ENCODE measurements at places on chromosomes 12 and 14.
A peak's percentile ranks its signal among the peaks of the same experiment; 100 is the strongest.

- DNase-seq = no peak
Observed at GRCh38 chr12:97630875-97631274, 168.3 kb downstream of the RMST start.

DNA sequence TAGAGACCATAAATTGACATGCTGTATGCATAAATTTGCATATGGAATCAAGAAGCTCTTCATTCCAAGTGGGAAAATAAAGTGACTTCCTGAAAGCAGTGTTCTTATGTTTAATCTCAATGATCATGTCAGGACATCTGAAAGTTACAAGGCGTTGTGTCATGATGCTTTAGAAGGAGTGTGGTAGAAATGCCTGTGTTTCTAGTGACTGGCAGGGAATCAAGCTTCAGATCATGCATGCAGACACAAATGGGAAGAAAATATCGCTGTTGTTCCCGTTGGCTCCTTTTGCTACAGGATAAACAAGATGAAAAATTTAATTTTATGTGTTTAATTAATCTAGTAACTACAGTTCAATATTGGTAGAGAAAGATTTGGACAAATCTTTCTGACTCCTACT, 298.1 kb upstream of the SYT1 start:
- DNase-seq = no peak

GRCh38 chr12:77115471-77115870, 50.1 kb upstream of the E2F7 start:
- no peak for DNase-seq

DNA sequence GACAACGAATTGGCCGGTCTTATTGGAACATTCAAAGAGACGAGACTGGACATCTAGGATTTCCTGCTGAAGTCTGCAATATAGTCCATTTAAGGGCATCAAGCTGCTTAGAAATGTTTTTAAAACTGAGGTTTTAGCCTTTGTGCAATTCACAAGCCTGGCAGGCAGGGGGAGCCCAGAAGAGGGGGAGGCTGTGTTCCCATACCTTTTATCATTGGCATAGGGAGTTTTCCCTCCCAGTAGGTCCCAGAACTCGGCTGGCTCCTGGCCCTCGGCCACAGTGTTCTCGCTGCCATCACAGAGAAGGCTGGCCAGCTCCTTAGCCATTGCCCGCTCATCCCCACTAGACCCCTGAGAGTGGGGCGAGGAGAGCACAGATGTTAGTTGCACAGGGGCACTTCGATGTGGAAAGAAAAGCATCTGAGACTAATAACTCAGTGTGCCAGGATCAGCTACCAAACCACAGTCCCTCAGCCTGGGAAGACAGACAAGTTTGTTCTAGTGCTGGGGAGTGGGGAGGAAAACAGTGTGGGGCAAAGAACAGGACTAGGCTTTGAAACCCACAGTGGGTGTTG, 15.1 kb downstream of the AVIL start:
- DNase-seq = peak; percentile 16

- no peak for DNase-seq
Observed at GRCh38 chr14:105051182-105052109, 13.8 kb downstream of the GPR132 start.

DNA sequence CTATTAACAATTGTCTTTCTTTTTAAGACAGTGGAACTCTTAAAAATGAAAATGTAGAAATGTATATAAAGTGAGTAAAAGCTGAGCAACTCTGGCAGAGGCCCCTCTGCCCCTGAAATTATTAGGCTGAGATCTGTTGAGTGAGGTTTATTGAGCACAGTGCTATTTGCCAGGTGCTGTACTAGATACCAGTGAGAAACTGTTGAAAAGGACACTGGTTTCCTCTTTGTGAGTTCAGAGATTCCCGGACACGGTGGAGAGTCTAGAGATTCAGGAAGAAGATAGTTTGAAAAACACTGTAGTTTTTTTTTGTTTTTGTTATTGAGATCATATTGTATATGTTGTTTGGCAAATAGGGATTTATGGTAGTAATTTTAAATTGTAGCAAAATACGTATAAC, 11.2 kb downstream of the ACVR1B start:
- no peak for DNase-seq

DNA sequence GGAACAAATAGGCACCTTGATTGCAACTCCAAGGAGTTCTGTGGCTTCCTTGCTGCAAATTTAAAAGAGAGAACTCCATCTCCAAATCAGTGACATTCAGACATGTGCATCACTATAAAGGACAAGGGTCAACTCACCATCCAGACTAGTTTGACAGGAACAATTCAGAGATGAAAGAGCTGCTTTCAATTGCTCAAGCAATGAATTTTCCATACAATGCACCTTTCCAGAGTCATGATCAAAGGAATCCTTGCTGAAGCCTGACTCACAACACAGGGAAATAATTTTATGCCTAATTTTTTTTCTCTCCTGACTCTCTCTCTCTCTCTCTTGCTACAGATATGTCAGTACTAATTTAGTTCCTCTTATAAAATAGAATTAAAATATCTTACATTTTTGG, 380.5 kb upstream of the GARIN6 start:
- no peak for DNase-seq

GRCh38 chr12:79933532-79934264, 1.2 kb downstream of the PPP1R12A start:
- DNase-seq = no peak

DNA sequence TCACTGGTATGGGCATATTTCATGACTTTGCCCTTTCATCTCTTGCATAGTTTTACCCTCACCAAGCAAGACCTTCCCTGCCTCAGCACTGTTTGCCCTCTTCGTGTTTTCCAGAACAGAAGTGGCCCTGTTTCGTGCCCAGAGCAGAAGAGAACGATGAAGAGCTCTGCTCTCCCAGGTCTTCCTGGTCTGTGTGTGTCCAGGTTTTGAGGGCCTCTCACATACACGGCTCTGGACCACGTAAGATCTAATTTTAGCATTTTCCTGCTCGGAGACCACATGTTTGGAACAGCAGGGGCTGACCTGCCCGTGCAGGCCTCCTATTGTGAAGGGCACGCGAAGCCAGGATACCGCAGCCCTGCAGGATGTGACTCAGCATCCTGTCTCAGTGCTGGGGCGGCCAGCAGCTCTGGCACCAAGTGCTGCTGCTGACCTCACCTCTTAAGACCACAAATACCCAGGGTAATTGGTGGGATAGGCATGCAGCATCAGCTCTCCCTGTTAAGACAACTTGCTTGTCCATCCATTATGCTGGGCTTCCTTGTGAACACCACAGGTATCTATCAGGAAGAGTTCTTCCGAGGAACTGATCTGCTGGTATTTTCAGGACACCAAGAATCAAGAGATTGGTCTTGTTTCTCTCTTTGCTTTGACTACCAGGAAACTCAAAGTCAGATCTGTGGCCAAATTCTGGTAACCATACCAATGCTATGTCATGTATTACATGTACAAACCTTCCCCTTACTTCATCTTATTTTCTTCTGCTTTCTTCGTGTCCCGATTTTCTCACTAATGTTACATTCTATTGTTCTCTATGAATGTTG, 19.0 kb downstream of the SSH1 start:
- peak; percentile 30 for DNase-seq

DNA sequence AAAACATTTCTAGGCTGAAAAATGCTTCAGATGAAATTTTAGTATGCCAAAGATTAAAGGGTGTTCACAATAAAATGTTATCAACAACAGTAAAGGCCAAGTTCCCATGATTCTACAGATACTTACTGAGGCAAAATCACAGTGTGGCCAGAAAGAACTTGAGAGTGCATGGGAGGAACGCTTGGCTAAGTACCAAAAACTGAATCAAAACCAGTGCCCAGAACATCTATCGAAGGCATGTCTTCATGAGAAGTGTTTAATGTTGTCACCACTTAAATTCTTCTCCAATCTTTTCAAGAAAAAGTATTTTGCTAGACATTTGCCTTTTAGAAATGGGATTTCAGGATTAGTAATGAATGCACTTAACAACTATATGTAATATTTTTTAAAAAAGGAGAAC, 41.5 kb downstream of the KIF21A start:
- DNase-seq = no peak

GRCh38 chr14:85002846-85003245, 527.1 kb upstream of the FLRT2 start:
- no peak for DNase-seq

DNA sequence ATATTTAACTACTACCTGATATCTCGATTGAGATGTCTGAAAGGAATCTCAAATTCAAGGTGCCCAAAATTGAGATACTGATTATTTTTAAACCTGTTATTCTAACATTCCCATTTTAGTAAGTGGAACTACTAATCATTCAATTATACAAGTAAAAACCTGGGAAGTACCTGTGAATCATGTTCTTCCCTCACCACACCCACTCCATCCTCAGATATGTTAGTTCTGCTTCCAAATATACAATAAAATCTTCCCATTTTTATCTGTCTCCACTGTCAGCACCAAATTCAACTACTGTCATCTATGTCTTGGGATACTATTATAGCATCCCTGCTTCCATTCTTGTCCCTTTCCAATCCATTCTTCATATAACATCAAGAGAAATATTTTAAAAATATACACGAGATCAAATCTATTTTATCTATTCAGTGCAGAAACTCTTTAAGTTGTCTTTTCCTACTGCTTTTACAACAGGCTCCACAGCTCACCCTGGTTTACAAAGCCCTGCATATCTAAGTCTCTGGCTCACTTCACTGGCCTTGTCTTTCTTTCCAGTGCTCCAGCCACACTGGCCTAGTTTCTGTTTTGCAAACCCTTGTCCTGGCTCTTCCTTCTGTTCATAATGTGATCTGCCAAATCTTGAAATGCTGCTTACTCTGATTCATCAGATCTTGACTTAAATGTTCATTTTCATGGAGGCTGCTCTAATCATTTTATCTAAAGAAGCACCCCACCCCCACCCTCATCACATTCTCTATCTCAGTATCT, 122.3 kb downstream of the PTPRR start:
- no peak for DNase-seq

- DNase-seq = peak; percentile 73
Observed at GRCh38 chr12:52191841-52192791, at the start of gene KRT80. TSS of gene KRT80 (minus strand) at chr12:52192014. CDS start at chr12:52191902, 112 bp downstream.

DNA sequence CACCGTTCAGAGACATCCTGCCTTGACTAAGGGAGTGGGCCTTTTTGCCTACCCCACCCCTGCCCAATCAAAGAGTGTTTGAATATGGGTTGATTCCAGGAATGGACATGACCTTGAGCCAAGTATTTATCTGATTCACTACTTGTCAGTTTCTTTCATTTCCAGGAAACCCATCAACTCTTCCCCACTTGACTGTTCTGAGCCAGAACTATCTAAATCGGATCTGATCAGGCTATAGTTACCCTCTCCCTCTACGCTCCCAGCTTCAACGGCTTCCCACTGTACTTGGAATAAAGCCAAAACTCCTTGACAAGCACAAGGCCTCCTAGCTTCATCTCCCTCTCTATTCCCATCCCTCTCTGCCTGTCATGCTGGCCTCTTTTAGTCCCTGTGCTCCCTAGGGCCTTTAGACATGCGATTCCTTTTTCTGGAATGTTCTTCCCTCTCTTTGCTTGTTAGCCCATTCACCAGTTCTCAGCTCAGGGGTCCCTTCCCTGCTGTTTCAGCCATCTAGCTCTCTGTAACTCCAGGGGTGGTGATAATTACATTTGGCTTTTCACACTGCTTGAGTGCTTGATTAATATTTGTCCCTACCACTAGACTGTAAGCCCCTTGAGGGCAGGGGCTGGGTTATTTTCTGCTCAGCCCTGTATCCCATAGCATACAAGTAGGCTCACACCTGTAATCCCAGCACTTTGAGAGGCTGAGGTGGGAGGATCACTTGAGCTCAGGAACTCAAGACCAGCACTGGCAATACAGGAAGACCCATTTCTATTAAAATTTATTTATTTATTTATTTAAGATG, 5.5 kb upstream of the ITPK1 start:
- DNase-seq = no peak

DNA sequence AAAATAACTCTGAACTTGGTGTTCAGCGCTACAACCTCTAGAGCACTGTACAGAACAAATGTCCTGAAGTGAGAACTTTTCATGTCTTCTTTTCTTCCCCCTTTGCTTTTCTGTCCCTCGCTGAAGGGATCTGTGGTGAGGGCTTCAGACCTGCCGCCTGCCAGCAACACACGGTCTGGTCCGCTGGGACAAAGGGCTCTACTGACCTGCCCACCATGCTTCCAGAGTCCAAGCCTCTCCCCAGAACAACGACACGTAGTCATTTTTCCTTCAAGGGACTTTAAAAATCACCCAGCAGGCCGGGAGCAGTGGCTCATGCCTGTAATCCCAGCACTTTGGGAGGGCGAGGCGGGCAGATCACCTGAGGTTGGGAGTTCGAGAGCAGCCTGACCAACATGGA, 140.4 kb downstream of the EFCAB11 start:
- no peak for DNase-seq

GRCh38 chr12:66320996-66321395, 18.7 kb downstream of the HELB start:
- no peak for DNase-seq

DNA sequence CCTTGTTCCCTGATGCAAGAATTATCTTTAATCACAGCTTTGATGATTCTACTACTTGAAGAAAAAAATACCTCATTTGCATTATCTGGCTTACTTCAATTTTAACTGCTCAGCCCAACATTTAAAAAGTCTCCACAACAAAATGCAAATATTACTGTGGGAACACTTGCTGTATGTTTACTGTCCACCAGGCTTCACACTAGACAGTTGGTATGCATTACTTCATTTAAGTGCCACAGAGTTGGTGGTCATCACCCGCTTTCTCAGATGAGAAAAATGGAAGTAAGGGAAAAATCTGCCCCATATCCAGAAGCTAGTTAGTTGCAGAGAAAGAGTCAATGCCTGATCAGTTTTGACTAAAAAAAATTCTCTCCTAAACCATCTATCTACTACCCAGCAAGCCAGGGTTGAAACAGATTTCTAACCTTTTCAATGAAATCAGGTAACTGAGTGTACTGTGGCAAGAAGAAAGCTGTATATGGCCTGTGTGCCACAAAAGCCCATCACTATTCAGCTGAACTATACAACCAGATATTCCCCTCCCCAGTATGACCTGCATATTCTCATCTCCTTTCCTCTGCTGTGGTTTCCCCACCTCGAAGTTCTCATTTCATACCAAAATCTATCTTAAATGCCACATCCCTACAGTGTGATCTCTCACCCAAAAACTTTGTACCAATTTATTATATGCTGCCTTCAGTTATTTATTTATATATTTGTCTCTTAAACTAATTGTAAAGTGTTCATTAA, 90.3 kb downstream of the ATP2B1 start:
- DNase-seq = no peak

- peak; percentile 3 for DNase-seq
Observed at GRCh38 chr12:102095677-102096263, 24.1 kb downstream of the NUP37 start.

- peak; percentile 23 for DNase-seq
Observed at GRCh38 chr14:66503532-66503931, 4.4 kb upstream of the GPHN start.
